ENCODE measurements at places on chromosomes 5 and 9.

DNA sequence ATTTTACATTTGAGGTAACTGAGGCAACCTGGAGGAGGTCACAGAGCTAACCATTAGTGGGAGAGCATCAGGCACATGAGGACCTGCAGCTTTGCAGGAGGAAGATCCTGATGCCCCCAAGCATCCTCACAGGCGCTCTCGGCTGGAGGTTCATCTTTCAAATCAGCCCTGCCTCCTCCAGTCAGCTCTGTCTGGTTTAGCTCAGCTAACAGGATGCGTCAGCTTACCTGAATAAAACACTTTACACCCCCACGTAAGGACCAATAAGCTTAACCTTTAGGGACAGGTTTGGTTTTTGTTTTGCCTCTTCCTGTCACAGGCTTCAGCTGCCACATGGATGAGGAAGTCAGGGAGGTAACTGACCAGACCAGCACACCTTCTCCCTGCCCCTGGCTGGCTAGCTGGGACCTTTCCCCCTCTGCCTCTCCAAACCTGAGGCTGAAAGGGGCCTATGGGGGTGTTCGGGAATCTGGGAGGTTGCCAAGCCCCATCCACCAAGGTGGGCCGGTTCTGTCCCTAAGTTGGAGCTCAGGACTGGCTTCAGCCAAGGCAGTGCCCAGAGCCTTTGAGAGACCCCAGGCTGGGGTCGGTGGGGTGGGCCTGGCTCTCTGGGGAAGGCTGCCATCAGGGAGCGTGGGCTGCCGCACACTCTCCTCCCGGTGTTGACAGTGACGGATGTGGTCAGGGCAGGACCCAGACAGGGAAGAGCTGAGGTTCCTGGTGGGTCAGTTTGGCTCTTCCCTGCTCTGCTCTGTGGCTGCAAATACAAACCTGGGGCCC, 20.0 kb upstream of the FCN1 start:
- no peak for DNase-seq

- DNase-seq: no peak
Measured at GRCh38 chr5:96569770-96570169, 92.4 kb upstream of the CAST start.

- DNase-seq: no peak
Measured at GRCh38 chr5:58763390-58763789, 180.5 kb downstream of the RAB3C start.

GRCh38 chr9:126514037-126514821, 99.5 kb upstream of the LMX1B start:
- peak; percentile 68 for DNase-seq

All from SK-MEL-5 (cell line).